Left cardiac atrium (tissue), 4 donors: ENCODE measurements at places on chromosomes 12 and 14.

GRCh38 chr12:18446061-18446644 lies 184.8 kb downstream of the PIK3C2G start:
- DNase-seq = no peak

DNA sequence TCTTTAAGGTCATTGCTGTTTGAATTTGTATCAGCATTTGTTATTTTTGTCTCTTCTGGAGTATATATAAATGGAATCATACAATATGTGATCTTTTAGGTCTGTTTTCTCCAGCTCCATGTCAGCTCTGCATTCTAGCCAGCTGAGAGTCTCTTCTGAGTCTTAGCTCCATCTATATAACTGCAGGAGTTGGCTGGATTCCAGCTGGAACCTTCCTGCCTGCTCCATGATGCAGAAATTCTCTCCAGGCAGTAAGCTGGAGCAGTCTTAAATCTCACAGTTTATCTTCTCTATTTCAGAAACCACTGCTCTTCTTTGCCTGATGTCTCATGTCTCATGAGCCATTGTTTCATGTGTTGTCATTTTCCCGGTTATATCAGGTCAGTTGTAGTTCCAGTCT lies 827.6 kb downstream of the NRXN3 start:
- peak; percentile 20 for DNase-seq

DNA sequence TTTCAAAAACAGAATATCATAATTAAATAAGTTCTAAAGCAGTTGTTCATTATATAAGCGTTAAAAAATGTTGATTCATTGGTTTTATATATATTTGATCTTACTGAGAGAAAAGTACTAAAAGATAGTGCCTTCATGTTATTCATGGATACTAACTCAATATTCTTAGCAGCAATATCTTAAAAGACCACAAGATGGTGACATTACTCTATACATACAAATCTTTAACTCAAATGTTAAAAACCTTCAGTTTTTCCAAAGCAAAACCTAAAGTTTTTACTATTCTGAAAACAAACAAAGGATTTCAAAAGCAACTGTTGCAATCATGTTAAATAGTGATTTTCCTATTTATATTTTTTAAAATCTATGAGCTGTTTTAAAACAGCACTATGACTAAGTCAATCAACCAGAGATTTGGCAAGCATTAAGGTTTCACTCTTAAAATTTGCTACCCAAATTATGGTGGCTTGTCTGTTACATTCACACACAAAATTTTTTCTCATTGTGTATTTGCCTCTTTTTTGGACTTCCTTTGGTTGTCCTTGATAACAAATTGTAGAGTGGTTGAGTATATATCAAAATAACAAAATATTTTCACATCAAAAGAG lies 50.1 kb upstream of the RERGL start:
- DNase-seq = no peak

- DNase-seq = no peak
These were observed 188.0 kb upstream of the E2F7 start for GRCh38 chr12:77253321-77253720.

DNA sequence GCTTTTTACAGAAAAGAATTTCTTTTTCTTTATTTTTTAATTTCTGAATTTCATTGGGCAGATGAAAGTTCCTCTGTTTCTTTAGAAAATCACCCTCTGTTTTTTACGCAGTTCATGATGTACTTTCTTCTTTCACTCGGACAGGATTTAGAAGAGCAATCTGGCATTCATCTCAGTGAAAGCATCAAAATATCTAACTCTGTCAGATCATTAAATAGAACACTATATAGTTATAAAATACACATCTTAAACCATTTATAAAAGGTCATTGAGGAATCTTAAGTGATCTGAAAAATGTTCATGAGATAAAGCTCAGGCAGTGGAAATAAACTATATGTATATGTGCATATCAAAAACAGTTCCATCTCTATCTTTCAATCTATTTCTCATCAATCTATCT lies 3.9 kb downstream of the IFNG-AS1 start:
- DNase-seq = no peak

- no peak for DNase-seq
These were observed 43.9 kb downstream of the GIT2 start for GRCh38 chr12:109952160-109952858.

DNA sequence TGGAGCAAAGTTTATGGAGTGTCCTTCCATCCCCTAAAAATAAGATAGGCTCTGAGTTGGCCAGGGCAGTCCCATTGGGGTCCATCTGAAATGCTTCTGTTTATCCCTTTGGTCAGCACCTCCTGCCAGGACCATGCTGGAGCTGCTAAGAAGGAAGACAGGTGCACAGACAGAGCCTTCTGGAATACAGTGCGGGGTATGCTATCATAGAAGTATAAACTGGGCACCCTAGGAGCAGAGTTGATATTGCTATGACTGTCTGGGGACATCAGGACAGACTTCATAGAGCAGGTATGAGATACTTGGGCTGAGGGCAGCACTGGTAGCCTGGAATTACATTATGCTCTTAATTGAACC lies 170.4 kb upstream of the HIF1A start:
- no peak for DNase-seq

DNA sequence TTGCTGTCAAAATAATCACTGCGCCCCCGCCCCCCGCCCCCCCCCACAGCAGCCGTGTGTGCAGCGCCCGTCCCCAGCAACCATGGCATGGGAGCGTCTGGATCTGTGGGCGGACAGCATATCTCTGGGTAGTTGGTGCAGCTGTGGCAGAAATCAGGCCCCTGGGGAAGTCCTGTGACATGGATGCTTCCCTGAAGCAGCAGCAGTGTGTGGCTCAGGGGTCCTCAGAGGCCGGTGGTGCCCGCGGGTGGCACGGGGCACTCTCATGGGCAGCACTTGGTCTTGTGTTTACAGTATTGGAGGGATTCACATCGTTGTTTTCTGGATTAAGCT lies 19.2 kb downstream of the XRCC3 start:
- DNase-seq = no peak

DNA sequence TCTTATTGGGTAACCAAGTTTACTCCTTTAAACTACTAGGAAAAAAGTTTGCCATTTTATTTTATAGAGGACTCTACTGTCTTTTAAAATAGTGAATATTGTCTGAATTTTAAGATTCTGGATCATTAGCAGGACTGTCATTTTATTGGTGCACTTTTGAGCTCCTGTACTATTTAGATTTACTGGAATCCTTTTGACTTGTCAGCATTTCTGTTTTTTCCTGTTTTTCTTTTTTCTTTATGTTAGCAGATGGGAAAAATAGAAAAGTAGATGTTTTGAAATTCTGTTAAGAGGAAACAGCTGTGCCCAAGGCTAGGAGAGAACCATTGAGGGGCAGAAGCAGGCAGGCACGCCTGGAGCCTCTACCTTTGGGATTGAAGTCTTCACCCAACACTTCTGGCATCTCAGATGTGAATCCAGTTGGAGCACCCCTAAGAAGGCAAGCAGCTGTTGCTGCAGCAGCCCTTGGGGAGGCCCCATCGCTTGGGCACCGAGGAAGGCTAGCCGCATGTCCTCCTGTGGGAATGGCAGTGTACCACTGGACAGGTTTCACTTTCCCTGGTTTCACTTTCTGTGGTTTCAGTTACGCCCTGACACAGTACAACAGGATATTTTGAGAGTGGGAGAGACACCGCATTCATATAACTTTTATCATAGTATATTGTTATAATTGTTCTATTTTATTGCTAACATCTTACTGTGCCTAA lies 11.5 kb downstream of the RIMKLB start:
- DNase-seq = no peak

DNA sequence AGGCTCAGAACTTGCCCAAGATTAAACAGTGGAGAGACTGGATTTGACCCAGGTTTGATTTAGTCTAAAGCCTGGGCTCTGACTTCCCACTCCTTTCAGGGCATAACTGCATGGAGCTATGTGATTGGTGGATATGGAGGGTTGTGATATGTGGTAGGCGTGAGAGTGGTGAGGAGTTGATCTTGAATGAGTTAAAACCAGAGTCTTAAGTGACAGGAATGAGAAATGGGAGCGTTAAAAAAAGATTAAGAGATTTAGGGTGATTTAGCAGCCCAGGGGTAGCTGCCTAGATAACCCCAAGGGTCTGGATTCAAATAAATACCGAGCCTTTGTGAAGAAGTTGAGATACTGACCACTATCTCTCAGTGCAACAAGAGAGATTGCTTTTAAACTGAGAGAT lies 8.4 kb downstream of the SYNDIG1L start:
- DNase-seq = no peak

DNA sequence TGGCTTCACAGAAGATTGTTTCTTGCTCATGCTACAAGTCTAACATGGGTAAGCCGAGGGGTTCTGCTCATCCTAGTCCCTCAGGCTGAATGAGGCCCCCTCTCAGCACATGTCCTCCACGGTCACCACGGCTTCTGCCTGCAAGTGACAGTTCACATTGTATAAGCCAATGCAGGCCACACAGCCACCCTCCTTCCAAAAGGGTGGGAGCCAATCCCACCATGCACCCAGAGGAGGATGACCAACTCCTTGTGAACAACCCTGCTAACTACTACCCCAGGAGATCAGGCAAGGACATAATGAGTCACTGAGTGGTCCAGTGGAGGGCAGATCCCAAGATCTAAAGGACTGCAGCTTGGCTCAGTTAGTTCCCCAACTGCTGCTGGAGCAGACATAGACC lies 6.1 kb downstream of the SPRING1 start:
- DNase-seq = no peak

GRCh38 chr14:95225251-95225887 lies 68.0 kb upstream of the DICER1 start:
- DNase-seq = no peak

DNA sequence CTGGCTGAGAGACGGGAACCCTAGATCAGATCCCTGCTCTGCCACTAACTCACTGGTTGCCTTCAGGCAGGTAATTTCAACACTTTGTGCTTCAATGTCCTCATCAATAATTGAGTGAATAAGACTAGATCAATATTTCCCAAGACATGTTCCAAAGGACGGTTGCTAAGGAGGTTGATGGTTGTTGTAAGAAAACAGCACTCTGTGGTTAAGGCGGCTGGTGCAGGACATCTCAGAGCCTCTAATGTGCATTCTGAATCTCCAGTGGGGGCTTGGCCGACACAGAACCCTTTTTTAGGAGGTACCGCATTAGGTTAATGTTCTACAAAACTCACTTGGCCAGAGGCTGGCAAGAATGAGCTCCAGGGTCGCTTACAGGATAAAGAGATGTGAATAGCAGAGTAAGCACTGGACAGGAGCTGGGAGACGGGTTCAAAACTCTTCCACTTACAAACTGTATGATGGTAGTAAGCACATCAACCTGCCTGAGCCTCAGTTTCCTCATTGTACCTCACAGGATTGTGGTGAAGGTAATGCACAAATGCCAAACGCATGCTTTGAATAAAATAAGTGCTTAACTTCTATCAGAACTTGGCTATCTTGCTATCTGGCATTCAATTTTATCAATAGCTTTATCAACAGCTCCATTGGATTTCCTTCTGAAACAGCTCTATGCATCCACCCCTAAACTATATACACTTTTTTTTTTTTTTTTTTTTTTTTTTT lies 136.9 kb upstream of the PARP11 start:
- no peak for DNase-seq

- DNase-seq = no peak
These were observed 104.4 kb upstream of the PRB2 start for GRCh38 chr12:11499806-11500187.

DNA sequence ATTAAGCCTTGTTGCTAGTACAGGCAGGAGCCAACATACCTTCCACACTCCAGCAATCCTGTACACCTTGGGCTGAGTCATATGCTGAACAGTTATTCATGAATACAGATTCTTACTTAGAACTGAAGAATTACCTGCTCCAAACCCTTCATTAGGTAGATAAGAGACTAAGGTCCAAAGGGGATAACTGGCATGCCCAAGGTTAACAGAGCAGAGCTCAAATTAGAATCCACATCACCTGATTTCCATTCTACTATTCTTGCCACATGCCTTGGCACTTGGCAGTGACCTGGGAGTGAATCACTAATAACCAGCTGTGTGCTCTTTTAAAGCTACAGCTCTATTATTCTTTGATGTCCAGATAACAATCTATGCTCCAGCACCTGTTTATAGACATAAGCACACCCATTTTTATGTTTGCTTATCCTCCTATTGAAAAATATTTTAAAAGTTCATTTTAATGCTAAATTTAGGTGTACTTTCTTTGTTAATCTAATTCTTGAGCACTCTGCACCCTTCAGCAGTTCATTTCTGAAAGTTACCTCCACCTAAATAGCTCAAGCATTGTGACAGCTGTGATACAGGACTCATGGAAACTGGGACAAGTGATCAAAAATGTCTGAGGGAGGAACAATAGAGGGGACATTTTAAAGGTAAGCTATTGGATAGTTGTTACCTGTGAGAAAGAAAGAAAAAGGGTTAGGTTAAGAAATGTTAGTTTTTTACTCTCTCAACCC lies 19.4 kb downstream of the LPCAT3 start:
- no peak for DNase-seq

DNA sequence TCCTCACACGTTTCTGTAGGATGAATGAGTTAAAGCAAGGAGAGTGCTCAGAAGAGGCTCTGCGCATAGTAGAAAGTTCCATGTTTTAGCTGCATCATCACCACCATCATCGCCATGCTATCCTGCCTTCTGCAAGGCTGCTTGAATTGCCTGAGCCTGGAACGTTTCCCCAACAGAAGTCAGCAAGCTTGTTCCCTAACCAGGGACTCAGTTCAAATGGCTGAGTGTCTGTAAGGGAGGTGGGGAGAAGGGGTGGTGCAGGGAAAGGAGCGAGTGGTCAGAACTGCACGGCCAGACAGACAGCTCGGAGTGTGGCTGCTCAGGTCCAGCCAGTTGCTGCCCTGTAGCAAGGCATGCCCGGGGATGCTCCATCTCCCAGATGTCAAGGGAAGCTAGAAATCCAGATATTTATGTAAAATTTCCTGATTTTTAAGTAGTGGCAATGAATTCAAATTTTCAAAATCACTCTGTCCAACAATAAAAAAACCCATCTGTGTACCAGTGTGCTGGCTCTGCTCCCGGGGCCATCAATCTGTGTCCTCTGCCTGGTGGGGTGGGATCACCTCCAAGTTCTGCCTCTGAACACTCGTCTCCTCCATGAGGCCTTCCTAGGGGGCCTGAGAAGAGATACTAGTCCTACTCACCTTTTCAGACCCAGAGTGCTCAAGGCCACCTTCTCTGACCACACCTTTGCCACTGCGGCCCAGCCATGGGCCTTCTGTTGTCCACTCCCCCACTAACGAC lies 162.7 kb downstream of the FOXN3 start:
- DNase-seq = no peak

- DNase-seq = no peak
These were observed 34.4 kb downstream of the ATF7IP start for GRCh38 chr12:14399871-14400270.

- DNase-seq = no peak
These were observed 129.6 kb downstream of the PAPOLA start for GRCh38 chr14:96631621-96632362.
